ENCODE measurements at places on chromosomes 12 and 14.

GRCh38 chr14:76727384-76727783 is 33.9 kb upstream of the VASH1 start:
- DNase-seq, result no peak

DNA sequence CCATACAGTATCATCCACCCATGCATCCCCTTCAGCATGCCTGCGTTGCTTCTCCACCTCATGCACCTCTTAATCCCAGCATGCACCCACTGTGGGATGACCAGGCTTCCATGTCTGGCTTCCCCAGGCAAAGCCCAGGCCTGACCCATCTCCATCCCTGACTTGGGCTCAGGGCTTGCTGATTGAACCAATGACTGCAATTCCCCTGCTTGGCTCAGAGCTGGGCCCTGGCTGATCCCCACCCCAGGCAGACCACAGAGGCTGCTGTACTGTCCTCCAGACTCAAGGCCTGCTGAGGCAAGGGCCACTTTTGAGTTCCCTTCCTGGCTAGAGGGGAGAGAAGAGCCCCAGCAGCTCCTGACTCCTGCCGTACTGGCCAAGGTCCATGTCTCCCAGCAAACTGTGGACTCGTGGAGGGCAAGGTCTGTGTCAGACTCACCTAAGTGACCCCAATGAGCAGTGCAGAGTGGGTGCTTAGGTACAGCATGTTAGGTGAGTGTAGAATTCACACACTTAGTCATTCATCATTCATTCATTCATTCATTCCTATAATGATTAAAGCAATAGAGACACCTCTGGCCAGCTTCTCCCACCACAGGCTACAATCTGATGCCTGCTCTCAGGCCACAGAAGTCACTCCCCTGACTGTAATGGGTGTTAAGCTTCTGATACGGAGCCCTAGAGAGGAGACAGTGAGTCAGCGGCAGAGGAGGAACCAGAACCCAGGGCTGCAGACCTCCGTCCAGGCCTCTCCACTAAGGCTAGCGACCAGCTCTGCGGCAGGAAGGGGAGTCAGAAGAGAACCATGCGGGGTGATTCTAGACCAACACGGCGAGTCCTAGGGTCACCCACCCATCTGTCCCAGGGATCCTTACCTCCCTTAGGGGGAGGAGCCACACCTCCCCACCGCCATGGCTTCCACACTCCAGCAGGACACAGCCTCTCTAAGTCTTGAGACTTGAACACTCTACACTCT is 2.9 kb downstream of the BEGAIN start:
- no peak for DNase-seq

DNA sequence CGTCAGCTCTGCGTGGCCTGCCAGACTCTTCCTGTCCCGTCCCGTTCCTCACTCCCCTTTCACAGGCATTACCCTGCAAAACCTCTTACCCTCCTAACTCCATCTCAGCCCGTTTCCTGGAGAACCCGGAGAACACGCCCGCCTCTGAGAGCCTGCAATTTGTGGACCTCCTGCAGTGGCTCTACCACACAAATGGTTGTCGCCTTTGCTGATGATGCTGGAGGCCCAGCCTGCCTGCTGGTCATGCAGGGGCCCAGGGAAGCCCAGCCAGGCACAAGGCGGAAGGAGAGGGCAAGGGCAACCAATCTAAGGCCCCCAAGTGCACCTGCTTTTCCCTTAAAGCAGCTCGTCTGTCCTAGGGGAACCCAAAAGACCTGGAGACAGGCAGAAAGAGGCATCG is 22.5 kb downstream of the RFLNA start:
- DNase-seq, result peak; percentile 18

GRCh38 chr14:87676814-87677437 is 316.1 kb downstream of the GALC start:
- no peak for DNase-seq

DNA sequence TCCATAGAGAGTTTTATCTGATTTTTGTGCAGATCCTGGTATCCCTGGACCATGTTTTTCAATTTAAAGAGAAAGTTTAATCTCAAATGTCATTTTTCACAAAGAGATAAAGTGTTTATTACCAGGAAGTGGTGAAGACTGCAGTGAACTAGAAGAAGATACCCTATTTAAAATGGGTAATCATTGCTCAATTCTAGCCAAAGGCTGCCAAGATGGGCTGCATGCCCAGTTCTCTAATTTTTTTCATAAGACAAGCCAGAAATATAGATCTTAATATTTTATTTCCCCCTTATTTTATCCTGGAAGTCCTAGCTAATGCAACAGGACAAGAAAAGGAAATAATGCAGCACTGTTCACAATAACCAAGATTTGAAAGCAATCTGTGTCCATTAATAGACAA is 343.5 kb downstream of the PCNX1 start:
- no peak for DNase-seq

GRCh38 chr12:47110718-47111391 is 31.1 kb upstream of the AMIGO2 start:
- no peak for DNase-seq

GRCh38 chr14:103854822-103855733 is 7.7 kb upstream of the PPP1R13B start:
- DNase-seq, result no peak

GRCh38 chr12:127680516-127680915 is 586.5 kb upstream of the TMEM132C start:
- no peak for DNase-seq
